Cardiac muscle cell (in vitro differentiated cells and primary cell): ENCODE measurements at places on chromosomes 1 and 21. TPM values are rescaled to one million over a fixed set of nuclear protein-coding genes. Genes with fewer than 3 reads are reported as not detected.
A peak's percentile ranks its signal among the peaks of the same experiment; 100 is the strongest.

GRCh38 chr1:156140879-156141707 is 12.3 kb upstream of the SEMA4A start:
- peak; percentile 61 for DNase-seq

DNA sequence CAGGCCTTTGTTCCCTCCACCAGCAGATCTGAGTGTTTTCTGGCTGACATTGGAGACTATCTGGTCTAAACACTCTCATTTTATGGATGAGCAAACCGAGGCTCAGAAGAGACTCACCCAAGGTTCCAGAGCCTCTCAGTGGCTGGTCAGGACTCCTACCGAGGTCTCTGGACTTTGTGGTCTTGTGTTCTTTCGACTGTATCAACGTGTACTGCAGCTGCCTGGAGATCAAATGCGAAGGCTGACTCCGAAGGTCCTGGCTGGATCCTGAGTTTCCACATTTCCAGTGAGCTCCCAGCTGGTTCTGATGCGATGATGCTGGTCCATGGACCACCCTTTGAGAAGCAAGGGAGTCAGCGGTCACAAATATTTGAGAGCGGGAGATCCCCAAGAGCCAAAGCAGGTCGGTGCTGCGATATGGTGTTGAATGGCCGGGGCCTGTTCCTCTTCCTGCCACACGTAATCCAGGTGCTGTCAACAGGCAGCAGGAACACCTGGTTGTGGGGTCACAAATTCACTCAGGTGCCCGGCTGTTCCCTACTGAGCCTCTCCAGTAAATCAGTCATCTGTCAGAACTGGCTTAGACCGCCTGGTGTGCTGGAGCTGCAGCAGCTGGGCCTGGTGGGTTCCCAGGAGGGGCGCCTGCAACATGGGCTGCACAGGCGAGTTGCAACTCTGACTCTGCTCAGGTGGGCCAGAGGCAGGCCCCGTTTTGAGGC is 94.8 kb upstream of the USP24 start:
- no peak for DNase-seq

GRCh38 chr1:81650776-81651175 is 150.0 kb upstream of the ADGRL2 start:
- peak; percentile 32 for DNase-seq

- no peak for DNase-seq
Observed at GRCh38 chr1:164765557-164765956, 206.6 kb downstream of the PBX1 start.

- DNase-seq = peak; percentile 81
Observed at GRCh38 chr1:170410401-170411166, 121.4 kb upstream of the GORAB start.

- DNase-seq = no peak
Observed at GRCh38 chr1:153546796-153547559, 1.4 kb upstream of the S100A4 start.

DNA sequence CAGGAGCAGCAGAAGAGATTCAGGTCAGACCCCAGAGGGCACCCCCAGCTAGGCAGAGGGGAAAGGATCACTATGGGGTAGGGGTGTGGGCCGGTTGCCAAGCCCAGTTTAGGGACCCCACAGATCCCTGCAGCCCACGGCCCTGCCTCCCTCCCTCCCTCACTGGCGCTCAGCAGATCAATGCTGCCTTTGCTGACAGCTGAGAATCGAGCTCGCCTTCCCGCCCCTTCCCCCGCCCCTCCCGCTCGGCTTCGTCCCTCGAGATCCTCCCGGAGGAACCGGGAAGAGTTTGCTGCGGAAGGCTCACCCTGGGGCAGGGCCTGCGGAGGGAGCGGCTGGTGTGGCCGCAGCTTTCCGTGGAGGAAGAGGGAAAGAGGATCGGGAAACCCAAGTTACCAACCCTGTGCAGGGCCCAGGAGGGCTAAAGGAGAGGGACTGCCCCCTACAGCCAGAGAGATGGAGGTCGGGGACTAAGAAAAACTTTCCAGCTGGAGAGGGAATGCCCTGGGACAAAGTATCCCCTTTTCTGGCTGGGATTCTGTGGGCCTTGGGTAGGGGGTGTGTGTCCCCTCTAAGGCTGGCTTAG is 1.1 kb upstream of the KCNQ4 start:
- no peak for DNase-seq

GRCh38 chr1:230682274-230682673 is 31.6 kb downstream of the AGT start:
- peak; percentile 67 for DNase-seq

DNA sequence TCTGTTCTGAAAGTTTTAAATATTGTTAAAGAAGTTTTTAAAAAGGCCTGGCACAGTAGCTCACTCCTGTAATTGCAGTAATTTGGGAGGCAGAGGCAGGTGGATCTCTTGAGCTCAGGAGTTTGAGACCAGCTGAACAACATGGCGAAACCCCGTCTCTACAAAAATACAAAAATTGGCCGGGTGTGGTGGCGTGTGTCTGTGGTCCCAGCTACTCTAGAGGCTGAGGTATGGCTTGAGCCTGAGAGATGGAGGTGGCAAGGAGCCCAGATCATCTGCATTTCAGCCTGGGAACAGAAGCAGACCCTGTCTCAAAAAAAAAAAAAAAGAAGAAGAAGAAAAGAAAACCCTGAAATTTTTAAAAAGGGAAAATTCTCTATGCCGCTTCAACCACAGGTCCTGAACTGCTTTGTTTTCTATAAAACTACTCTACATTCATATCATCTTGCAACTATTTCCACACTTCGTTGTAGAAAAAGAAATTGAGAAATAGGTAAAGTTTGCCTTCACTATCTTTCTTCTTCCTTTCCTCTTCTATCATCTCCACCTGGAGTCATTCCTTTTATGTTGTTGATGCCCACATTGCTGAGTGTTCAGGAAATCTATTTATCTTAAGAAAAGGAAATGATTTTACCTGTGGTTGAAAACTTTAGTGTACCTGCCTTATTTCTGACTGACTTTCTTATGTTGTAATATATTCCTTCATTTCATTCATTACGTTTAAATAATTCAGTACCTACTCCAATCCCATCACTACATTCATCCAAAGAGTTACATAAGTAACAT is 1.7 kb downstream of the ATP6V1G3 start:
- no peak for DNase-seq

- DNase-seq = no peak
Observed at GRCh38 chr1:15954316-15954715, 21.6 kb downstream of the ZBTB17 start.

- DNase-seq = no peak
Observed at GRCh38 chr1:154747740-154748404, 122.2 kb downstream of the KCNN3 start.

GRCh38 chr21:44761011-44761729 is 40.5 kb downstream of the UBE2G2 start:
- peak; percentile 30 for DNase-seq

- DNase-seq = no peak
Observed at GRCh38 chr1:170857955-170858354, 77.4 kb upstream of the MROH9 start.

GRCh38 chr21:36041910-36042309 is 18.4 kb downstream of the SETD4 start:
- DNase-seq = no peak

- no peak for DNase-seq
Observed at GRCh38 chr1:109814223-109814622, 50.5 kb upstream of the EPS8L3 start.

DNA sequence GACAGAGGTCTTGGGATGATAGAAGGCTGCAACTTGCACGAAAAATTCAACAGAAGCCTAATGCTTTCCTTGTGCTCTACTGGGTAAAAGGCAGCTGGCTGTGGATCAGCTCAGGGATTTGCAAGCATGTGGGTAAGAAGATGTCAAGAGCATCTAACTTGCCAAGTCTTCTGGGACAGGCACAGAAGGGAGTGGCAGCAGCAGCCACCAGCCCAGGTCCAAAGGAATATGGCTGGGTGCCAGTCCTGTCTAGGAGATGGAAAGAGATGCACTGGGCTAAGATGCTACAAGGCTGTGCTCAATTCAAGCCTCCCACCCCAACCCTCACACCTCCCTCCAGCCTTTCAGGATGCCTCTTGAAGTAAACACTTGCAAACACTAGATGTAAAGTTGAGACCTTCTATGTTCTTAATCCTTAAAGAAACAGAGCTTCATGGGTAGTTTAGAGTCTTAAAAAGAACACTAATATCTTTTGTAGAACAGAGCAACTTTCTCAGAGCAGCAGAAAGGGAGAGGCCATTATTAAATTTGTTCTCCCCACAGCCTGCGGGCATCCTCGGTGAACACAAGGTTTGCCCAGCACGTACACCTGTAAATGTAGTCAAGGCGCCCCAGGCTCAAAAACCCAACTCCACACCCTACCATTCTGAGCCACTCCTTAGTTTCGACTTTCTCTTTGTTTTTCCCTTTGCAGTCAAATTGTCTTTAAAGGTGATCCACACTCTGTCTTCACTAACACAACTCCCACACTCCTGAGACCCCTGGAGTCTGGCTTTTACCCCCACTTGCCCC is 64.6 kb upstream of the BCAR3 start:
- DNase-seq = no peak

DNA sequence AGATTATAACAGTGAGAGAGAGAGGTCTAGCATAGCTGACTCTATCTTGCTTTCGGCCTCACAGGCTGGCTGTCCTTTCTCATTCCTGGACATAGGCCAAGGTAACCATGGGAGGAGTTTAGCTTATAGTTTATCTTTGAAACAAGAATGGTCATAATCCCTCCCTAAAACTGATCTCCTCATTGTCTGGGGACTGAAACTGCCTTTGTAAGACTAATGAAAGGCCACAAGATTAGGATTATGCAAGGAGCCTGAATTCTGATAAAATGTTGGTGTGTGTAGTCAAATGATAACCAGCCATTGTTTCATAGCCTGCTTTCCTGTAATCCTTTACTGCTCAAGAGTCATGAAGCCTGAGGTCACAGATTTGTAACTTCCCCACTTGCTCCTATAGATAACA is 131.9 kb upstream of the LYPLAL1 start:
- no peak for DNase-seq

DNA sequence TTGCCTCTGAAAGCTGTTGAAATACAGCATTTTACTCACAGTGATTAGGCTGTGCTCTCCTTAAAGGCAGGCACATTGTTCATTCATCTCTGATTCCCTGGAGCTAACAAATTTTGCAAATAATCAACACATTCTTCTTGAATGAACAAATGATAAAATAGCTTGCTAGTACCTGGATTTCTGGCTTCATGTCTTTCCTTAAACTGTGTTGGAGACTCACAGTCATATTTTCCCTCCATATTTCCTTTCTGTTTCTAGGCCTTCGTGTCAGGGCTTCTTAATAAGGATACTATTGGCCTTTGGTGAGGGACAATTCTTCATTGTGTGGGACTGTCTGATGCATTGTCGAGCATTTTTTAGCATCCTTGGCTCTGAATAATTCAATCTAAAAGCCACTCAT is 9.7 kb downstream of the HSD11B1 start:
- DNase-seq = no peak

DNA sequence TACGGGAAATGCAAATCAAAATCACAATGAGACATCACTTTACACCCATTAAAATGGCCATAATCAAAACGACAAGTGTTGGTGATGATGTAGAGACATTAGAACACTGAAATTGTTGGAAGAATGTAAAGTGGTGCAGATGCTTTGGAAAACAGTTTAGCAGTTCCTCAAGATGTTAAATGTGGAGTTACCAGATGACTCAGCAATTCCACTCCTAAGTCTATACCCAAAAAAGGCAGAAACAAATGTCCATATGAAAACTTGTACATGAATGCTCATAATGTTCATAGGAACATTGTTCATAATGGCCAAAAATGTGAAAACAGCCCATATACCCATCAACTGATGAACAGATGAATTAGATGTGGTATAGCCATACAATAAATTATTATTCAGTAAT is 267.4 kb downstream of the KCNH1 start:
- no peak for DNase-seq

GRCh38 chr1:96538111-96538641 is 183.4 kb upstream of the PTBP2 start:
- DNase-seq = peak; percentile 92

DNA sequence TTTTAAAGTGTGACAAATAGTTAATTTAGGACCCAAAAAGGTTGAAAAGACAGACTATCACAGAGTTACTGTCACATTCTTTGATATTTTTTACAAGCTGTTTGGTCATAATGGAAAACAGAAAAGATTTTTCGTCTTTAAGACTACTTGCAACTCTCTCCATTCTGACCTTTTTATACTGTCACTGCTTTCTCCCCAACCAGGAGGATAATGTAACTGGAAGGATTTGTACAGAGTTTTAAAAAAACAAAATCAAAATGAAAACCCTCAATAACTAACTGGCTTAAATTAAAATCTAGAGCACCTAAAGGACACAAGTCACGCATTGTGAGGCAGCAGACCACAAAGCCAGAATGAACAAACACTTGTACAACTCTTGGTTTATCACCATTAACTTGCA is 257.7 kb downstream of the FAF1 start:
- no peak for DNase-seq

- DNase-seq = no peak
Observed at GRCh38 chr1:229231754-229232119, 39.2 kb upstream of the RAB4A start.

B3GALT2 gene
- 1.5 and 1.7 TPM in 2 replicates for total RNA-seq

KLHDC7A gene
- not detected in 2 replicates for total RNA-seq

CNR2 gene
- not detected in 2 replicates for total RNA-seq

PTPN7 gene
- total RNA-seq = not detected in 2 replicates

FCRL6 gene
- not detected in 2 replicates for total RNA-seq

AGL gene
- 37.1 and 39.5 TPM in 2 replicates for total RNA-seq

FCRL4 gene
- not detected in 2 replicates for total RNA-seq

PADI4 gene
- total RNA-seq = not detected in 2 replicates

CASZ1 gene
- 41.9 and 87.3 TPM in 2 replicates for total RNA-seq

OR4F16 gene
- total RNA-seq = not detected in 2 replicates

LCE6A gene
- not detected in 2 replicates for total RNA-seq

EEIG2 gene
- total RNA-seq = 9.7 and 12.2 TPM in 2 replicates

ASB17 gene
- total RNA-seq = not detected in 2 replicates
